Stimulated activated CD8-positive, alpha-beta memory T cell treated with anti-CD3 and anti-CD28 coated beads, Interleukin-15, amount 100 ng/mL, for 24 hours (primary cell): ENCODE measurements at places on chromosomes 5 and 9.

DNA sequence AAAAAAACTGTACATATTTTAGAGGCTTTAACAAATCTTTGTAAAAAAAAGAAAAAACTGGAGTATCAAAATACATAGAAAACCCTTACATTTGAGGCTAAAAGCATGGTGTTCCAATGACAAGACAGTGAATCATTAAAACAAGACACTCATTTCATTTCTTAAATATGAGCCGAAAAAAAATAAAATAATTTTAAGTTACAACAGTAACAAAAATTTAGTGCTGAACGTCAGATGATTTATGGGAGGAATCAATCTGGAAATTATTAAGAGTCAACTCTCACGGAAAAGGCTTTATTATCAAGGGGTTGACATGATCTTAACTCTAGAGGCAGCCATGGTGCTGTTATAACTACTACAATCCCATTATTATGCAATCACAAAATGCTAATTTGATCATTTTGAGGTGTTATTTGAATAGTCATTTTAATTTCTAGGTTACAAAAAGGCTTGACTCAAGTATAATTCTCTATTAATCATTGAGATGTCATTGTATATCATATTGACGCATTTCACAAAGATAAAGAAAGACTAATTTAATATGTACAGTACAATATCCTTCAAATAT, 51.9 kb downstream of the MAPKAP1 start:
- DNase-seq: no peak

- DNase-seq: no peak
Observed at GRCh38 chr9:121239851-121240250, 28.1 kb upstream of the GSN start.

DNA sequence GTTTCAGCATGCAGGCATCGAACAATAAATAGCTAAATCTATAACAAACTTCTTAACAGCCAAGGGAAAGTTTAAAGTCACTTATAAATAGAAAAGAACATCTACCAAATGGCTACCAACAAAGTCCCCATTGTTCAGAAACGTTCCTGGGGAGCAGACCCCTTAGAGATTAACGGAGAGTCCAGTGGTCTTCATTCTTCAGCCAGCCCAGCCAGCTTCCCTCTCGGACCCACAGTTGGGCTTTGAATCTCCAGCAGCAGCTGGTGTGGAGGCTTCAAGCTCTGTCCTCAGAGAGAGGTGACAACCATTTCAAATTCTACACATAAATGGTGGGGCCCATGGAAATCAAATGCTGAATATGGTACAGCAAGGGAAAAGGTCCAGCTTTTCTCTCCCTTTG, 11.2 kb downstream of the ENC1 start:
- DNase-seq: no peak

GRCh38 chr5:84364043-84364442, 20.6 kb downstream of the EDIL3 start:
- no peak for DNase-seq

DNA sequence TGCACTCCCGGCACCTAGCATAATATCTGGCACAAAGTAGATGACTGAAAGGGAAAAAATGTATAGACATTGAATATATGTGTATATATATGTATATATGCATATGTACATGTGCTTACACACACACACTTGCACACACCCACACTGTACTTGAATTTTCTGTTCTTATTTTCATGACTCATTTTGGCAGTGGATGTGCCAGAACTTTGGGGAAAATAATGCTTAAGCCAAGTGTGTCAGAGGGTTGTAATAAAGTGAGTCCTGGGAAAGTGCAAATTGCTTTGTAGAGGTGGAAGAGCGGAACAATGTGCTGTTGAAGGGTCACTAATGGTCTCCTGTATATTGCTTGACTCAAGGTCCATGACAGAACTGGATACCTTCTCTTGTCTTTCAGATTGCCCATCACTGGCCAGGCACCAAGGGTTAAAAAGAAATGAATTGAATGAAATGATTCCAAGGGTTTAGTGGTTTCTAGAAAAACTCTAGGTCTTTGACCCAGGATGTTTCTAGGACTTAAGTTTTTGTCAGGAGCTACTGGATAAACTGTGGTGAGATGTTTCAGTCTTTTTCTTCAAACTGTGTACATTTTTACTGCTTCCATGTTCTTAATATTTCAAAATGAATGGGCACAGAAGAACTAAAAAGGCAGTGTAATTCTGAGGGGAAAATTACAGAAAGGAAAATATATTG, 129.9 kb upstream of the MOCS2 start:
- DNase-seq: no peak
